ENCODE measurements at places on chromosomes 6 and 20. TPM values are rescaled to one million over a fixed set of nuclear protein-coding genes. Genes with fewer than 3 reads are reported as not detected.

Gene CYB5R4
- 23.9 TPM for total RNA-seq

Gene PLEKHG1
- total RNA-seq: 0.06 TPM

Gene SIRPG
- not detected for total RNA-seq

Gene ASIP
- total RNA-seq: not detected

GRCh38 chr6:22068561-22069305 lies 228.1 kb downstream of the PRL start:
- no peak for DNase-seq

GRCh38 chr20:4858000-4858399 lies 136.3 kb downstream of the PRND start:
- DNase-seq: no peak

DNA sequence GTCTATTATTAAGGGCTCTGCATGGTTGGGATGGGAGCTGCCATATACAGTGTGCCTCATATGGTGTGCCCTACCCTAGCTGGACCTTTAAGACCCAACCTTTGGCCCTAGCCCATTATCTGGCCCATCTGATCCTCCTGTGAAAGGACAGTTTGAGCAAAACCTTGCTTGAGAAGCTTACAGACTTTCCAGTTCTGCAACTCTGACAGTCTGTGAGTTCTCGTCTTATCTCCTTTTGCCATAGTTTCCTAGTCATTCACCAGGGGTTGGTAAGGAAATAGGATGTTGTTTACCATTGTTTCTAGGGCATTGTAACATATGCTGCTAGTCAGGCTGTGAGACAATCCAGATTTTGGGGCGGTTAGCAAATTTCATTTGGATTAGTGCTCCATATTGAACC lies 17.2 kb downstream of the CTNNBL1 start:
- DNase-seq: no peak

- DNase-seq: no peak
These were observed 142.0 kb upstream of the ZNF217 start for GRCh38 chr20:53735536-53736050.

- DNase-seq: no peak
These were observed 55.4 kb upstream of the SMIM29 start for GRCh38 chr6:34304164-34304563.

DNA sequence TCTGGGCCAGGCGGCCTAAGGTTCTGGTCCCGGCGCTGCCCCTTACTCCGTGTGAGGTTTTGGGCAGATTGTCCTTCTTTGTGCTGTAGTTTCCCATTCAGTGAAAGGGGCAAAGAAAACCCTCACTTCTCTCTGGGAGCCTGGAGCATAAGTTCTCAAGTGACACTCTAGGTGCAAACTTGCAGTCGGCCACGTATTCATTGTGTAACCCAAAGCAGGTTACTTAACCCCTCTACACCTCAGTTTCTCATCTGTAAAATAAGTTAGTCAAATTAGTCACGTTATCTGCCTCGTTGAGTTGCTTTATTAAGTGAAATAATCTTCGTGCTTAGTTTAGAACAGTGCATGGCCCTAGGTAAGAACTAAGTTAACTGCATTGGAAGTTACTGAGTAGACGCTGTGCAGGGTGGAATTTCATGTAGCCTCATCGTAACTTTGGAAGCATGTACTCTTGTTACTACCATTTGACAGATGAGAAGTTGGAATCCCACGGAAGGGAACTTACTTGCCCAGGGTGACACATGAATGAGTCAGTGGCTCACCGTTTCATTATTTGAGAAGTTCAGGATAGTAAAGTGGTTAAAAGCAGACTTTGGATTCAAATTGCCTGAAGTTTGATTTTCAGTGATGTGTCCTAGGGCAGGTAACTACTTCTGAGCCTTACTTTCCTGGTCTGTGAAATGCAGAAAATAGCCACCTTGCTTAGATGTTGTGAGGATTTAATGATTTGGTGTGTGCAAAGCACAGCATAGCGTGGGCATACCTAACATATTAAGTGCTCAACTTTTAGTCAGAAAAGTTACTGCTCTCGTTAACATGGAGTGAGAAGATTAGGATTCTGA lies 556 bp upstream of the MROH8 start:
- DNase-seq: no peak

GRCh38 chr6:89799756-89800155 lies 19.8 kb downstream of the MDN1 start:
- no peak for DNase-seq
